ENCODE measurements at places on chromosomes 16 and 17.

DNA sequence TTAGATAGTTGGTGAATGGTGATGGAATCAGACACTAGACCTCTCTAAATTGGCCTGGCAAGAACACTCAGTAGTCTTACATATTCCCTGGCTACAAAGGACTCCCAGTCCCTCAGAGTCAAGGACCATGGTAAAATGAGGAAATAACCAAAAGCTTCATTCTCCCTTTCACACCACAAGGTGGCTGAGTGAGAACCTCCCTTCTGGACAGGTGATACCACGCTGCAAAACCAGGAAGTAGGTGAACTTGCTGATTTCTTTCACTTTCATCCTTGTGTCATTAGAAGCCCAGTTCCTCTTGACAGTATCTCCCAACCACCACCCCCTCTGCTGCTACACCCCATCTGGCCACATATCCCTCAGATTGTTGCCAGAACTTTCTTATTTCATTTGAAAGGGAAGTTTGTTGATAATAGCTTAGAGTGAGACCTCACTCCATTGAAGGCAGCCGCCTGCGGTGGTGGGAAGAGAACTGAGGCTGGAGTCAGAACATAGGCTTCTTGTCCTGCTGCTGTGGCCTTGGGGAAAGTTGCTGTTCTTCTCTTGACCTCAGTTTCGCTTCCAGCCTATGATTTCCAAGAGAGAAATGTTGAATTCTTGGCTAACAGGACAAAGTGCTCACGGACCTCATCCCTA lies 290.6 kb upstream of the CCL2 start:
- no peak for DNase-seq

DNA sequence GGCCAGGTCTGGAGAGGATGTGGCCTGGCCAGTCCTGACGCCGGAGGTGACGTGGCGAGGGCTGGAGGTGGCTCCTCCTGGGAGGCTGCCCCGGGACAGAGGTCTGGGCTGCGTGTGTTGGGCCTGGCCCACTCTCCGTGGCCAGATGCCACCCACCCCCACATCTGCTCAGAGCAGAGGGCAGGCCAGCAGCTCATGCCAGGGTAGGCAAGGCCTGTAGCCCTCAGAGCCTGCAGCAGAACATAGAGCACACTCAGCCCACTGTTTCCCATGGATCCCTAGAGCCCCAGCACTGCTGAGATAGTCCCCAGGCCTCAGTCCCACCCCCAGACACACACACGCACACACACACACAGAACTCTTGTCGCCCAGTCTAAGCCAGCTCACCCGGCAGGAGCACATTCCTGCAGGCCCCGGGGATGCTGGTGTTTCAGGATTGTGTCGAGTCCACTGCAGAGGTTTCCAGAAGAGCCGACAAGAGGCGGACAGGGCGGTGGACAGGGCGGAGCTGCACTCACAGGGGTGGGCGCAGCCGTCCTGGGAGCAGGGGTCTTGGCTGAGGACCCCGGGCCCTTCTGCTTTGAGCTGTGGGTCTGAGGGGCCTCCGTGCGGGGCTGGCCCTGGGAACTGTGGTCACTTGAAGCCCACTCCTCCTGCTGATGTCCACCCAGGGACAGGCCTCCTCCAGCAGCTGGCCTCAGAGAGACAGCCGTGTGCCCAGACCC lies 33.4 kb downstream of the SOX8 start:
- no peak for DNase-seq

GRCh38 chr16:85948138-85948509 lies 49.2 kb downstream of the IRF8 start:
- DNase-seq: no peak

DNA sequence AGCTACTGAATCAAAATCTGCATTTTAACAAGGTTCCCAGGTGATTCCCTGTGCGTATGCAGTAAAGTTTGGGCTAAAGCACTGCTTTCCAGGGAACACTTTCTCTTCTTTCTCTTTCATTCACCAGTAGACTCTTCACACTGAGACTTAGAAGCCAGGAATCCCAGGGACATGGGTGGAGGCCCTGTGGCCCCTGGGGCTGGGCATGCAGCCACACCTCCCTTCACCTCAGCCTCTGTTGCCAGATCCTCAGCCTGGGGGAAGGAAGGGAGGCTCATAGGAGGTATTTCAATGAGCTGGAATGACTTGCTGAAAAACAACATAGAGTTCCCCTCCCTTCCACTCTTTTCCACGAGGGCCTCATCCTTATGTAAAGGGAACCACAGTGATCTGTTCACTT lies 1.2 kb downstream of the G6PC3 start:
- DNase-seq: no peak

DNA sequence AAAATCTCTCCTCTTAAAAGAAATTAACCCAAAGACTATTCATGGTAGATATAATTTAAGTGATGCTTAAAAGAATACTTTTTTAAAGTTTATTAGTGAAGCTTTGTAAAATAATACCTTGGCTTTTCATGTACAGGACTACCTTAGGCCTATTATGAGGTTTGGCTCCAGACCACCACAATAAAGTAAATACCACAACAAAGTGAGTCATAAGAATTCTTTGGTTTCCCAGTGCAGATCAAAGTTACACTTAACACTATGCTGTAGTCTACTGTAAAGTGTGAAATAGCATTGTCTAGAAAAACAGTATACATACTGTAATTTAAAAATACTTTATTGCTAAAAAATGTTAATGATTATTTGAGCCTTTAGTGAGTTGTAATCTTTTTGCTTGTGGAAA lies 31.7 kb downstream of the CLTC start:
- no peak for DNase-seq

GRCh38 chr17:77140878-77141767 lies at the start of gene SEC14L1:
Gene SEC14L1 (plus strand): TSS chr17:77140969. CDS start chr17:77143597, 2,628 bp downstream.
- no peak for DNase-seq

DNA sequence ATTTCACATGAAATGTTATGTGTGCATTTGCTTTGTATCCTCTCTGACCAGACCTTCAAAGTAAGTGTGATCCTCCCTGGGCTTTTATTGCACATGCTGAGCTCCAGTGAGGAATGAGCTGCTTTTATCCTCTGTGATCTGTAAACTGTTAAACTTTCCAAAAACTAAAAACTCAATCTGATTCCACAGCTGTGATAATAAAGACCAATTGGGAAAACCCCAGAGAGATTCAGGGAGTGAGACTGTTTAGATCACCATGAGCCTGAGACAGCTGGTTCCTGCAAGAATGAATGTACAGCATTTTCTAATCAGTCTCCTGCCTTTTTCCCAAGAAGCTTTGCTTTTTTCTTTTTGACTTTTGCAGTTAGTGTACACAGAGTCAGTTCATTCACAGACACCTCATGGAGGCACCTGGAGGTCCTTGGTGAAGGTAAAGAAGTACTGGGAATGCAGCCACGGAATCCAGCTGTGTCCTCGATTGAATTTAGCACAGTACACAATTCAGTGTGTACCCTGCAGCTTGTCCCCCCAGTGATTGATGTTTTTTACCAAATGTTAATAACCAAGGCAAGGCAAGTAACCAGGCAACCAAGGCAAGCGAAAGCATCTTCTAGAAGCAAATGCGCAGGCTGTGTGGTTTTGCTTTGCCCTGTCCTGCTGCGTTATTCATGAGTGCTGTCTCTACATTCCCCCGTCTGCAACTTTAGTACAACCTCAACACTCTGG lies 182.6 kb downstream of the LGALS9B start:
- DNase-seq: no peak
